SW 1271 (cell line): ENCODE measurements at places on chromosomes 6 and 20.
A peak's percentile ranks its signal among the peaks of the same experiment; 100 is the strongest.

DNA sequence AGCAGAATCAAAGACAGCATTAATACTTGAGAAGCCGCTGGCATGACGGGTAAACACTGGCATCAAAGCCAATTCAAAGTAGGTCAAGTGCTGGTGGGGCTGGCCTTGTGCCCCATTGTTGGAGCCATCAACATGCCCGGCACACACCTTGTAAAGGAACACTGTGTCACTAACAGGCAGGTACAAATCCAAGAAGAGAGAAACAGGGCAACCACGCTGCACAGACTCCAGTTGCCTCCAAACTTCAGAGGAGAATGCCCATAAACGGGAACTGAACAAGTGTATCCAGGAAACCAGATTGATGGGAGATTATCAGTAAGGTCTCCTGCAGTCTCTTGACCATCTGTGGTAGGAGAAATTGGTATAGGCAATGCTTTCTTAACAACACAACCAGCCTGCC lies 127.0 kb upstream of the STXBP5 start:
- DNase-seq: no peak

GRCh38 chr6:73579851-73580246 lies 59.0 kb upstream of the EEF1A1 start:
- peak; percentile 89 for DNase-seq

DNA sequence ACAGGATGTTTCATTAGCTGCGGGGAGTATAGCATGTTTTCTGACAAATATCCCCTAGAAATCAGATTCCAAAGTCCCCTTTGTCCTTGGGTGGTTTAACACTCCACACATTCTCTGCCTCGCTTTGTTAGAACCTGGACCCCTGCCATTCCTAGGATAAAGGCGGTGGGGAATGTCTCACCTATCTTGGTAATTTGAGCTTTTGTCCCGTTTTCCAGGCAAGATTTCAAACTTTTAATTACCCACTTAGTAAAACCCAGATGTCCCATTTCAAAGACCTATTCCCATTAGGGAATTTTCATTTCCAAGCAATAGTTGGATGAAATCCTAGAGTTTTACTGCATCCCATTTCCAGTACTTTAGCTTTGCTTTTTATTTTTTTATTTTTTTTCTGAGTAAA lies 501.0 kb upstream of the MAP3K7 start:
- DNase-seq: no peak

GRCh38 chr6:125104425-125104824 lies 49.1 kb upstream of the TPD52L1 start:
- no peak for DNase-seq

DNA sequence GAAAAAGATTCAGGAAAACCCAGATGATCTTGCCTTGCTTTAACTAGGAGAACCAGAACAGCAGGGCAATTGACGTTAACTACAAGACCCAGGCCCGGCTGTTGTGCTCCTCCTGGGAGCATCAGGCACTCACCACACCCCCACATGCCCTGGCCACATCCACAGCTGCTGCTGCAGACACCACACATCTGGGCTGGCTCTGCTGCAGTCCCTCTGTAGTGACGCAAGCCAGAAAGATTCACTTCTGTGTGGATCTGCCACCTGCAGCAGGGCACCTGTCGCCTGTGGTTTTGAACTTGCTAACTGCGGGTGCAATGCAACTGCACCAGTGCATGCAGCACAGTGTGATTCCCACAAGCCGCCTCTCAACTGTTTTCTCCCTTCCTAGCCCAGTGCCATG lies 228.8 kb downstream of the SYNDIG1 start:
- DNase-seq: no peak

DNA sequence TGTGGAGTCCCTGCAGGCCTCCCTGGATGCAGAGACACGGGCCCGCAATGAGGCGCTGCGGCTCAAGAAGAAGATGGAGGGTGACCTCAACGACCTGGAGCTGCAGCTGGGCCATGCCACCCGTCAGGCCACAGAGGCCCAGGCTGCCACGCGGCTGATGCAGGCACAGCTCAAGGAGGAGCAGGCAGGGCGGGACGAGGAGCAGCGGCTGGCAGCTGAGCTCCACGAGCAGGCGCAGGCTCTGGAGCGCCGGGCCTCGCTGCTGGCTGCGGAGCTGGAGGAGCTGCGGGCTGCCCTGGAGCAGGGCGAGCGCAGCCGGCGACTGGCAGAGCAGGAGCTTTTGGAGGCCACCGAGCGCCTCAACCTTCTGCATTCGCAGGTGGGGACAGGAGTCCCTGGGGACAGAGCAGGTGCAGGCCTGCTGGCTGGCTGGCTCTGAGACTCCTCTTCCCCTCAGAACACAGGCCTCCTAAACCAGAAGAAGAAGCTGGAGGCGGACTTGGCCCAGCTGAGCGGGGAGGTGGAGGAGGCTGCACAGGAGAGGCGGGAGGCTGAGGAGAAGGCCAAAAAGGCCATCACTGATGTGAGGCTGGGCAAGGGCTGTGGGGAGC lies 44.7 kb downstream of the MYH7B start:
- no peak for DNase-seq

DNA sequence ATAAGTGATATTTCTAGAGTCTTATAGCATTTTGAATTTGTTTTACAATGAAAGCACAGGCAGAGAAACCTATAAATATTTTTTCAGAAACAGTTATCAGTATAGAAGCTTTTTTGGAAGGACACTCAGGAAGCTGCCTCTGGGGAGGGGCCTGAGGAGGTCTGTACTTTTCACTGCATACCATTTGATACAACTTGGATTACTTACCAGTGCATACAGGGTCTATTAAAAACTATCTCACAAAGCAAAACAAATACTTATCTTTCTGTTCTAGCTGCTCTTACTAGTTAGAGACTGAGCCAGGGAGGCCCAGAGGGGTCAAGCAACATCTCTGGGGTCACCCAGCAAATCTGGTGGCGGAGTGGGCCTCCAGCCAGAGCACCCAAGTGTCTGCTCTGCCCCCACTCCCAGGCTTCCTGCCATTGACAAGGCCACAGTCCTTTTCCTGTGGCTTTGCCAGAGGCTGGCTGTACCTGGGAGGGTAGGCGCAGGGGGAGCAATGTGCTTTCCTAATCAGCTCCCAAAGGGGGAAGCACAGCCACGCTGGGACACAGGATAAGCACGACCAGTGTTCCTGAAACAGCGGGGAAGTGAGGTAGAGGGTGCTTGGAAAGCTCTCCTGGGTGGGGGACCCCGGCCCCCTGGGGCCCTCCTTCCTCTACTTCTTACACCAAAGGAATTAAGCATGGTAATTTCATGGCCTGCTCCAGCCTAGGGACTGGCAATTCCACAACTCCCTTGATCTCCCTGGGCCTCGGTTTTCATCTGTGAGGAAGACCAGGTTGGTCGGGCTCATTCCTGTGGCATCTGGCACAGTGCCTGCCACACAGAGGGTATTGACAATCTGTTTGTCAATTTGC lies 7.8 kb downstream of the TCF15 start:
- DNase-seq: no peak
